Left renal pelvis (tissue), 4 donors: ENCODE measurements at places on chromosomes 5 and 9. TPM values are rescaled to one million over a fixed set of nuclear protein-coding genes. Genes with fewer than 3 reads are reported as not detected.

ZNF354C gene
- polyA plus RNA-seq, result 22.4 TPM

ARHGEF37 gene
- 5.7 TPM for polyA plus RNA-seq

CDHR2 gene
- 17.4 TPM for polyA plus RNA-seq

SH3RF2 gene
- polyA plus RNA-seq, result 1.8 TPM

MBLAC2 gene
- polyA plus RNA-seq, result 11.1 TPM

- DNase-seq, result no peak
Measured at GRCh38 chr9:107137495-107138202, 145.4 kb upstream of the RAD23B start.

- no peak for DNase-seq
Measured at GRCh38 chr5:44821164-44821563, 12.4 kb downstream of the MRPS30 start.

- no peak for DNase-seq
Measured at GRCh38 chr5:141298376-141298775, 5.5 kb downstream of the SLC25A2 start.

DNA sequence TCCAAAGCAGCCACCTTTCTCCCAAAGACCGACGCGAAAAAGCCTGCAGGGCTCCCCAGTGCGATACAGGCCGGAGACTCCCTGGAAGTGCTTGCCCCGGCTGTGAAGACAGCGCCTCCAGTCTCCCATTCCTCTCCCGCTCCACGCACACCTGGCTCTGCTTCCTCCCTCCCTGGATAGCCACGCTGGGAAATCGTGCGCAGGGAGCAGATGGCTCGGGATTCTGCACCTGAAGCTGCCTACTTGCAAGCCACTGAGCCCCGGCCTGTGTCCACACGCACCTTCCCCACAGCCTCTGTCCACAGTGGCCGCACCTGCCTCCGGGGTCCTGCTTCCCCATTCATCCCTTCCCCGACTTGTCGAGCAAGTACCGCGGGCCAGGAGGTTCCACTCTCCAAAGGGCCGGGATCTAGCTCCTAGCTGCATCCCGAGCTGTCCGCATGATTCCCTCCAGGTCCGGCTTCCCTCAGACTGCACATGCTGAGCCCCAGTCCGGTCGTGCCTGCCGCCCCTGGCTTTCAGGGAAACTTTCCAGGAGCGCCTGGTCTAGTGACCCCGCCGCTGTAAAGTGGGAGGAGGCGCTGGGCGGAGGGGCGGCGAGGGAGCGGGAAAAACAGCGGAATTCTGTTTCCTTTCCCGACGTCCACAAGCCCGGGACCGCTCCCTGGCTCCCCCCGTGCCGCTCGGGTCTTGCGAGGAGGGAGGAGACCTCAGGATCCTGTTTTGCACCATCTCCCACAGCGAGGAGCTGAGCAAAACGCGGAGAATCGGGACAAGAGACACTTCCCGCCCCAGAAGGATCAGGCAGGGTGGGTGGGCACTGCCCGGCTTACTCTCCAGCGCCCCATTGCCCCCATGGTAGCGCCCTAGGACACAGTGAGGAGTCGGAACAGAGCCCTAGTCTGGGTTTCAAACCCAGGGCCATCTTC is 2.0 kb downstream of the SEMA6A start:
- DNase-seq, result no peak
